ENCODE measurements at places on chromosomes 2 and 18.

DNA sequence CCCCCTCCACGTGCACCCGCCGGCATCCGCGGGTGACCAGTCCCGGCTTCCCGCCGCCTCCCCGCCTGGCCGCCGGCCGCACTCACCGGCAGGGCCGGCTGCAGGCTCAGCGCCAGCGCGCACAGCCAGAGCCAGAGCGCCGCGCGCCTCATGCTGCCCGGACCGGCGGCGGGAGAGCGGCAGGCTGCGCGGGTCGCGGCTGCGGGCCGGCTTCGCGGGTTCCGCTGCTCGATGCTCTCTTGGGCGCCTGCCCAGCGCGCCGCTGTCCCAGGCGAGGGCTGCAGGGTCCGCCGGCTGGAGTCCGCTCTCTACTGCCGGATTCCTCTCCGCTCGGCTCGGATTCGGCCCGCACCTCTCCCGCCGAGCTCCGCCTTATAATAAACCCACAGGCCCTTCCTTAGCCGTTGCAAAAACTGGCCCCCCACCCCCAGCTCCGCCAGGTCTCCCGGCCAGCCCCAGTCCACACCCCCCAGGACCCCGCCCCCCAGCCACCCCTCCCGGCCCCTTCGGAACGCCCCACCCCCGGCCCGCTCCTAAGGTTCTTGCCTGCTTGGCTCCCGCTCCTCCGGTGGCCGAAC lies at the start of gene SDC1:
Gene SDC1 (minus strand): TSS at position 415 of the 578 bp plus-strand sequence. CDS start 263 bp downstream, at position 152.
- no peak for DNase-seq

GRCh38 chr2:152544638-152545037 lies 172.6 kb downstream of the PRPF40A start:
- no peak for DNase-seq

GRCh38 chr2:78355967-78356366 lies 669.5 kb upstream of the REG3G start:
- DNase-seq, result no peak

DNA sequence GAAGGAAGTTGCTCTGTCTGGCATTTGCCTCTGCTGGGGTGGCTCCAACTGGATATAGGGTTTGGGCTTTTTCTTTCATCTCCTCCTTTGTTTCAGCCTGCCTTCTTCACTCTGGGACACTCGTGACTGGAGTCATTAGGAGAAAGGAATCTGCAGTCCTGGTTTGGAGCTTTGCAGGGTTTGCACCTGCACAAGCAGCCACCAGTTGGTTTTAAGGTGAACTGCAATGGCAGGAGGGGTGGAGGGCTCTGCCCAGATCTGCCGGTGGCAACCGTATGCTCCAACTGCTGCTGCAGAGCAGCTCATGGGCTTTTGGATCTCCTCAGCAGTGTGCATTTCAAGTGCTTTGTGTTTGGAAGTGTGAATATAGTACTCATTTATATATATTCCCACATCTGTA lies 131.3 kb upstream of the MGAT5 start:
- peak; percentile 14 for DNase-seq

- DNase-seq, result no peak
Measured at GRCh38 chr2:235283246-235283645, 210.6 kb upstream of the AGAP1 start.

All from CD4-positive, CD25-positive, alpha-beta regulatory T cell (primary cell).